ENCODE measurements at places on chromosomes 7 and 10.

DNA sequence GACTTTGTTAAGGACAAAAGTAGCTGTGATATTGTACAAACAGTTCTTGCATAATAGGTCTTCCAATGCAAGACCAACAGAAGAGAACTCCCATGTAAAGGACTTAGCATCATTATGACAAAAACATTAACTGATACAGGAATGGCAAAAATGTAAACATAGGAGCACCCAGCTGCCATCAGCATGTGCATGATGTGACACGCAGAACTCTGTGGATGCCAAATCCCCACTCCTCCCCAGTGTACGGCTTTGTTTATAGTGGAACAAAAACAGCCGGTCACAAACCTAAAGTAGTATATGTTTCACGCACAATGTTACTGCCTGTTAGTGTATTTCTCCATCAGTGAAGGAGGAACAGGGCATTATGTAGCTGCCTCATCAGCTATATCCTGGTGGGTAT, 316.0 kb upstream of the AOAH start:
- DNase-seq = no peak

- no peak for DNase-seq
Observed at GRCh38 chr7:128934361-128935341, 3.1 kb upstream of the IRF5 start.

GRCh38 chr7:116582164-116582732, 57.4 kb downstream of the CAV1 start:
- DNase-seq = no peak

GRCh38 chr10:33919244-33919643, 584.8 kb upstream of the NRP1 start:
- no peak for DNase-seq

- DNase-seq = no peak
Observed at GRCh38 chr10:44908066-44908749, 2.9 kb upstream of the TMEM72 start.

DNA sequence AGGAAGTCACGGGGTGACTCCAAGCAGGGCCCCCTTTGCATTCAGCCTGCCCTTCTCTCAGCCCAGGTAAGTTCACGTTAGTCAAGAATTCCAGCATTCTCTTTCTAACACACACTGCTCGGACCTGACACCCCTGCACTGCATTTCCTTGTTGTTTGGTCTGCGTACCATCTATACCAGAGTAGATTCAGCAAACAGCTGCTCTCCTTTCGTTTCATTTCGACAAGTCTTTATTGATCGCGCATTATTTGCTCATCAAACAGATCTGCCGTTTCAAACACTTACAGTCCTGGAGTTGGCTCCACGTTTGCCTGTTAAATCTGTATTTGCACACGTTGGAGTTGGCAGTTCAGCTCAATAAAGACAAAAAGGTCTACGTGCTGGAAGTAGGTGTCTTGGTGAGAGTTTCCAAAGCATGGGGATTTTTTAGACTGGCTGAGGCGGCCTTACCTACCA, 495.1 kb downstream of the RPS24 start:
- no peak for DNase-seq

DNA sequence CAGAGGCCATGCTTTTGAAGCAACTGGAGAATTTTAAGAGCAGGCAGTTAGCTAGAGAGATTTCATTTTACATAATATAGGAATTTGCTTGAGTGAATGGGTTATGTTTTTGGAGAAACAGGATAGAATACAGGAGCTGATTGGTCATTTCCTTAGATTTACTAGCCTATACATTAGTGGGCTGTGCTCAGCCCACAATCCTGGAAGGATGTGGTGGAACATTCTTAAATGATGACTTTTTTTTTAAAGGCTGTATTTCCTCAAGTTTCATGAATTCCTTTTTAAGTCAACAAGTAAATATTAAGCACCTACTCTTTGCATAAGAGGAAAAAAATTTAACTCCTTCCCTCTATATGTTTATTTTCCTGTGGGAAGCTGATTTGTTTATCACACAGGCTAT, 314.4 kb upstream of the BMPER start:
- no peak for DNase-seq

- no peak for DNase-seq
Observed at GRCh38 chr10:121481180-121481579, 117.1 kb downstream of the FGFR2 start.

GRCh38 chr7:35722054-35722849, 27.3 kb upstream of the HERPUD2 start:
- no peak for DNase-seq

GRCh38 chr7:25444991-25445390, 216.7 kb upstream of the NPVF start:
- no peak for DNase-seq

DNA sequence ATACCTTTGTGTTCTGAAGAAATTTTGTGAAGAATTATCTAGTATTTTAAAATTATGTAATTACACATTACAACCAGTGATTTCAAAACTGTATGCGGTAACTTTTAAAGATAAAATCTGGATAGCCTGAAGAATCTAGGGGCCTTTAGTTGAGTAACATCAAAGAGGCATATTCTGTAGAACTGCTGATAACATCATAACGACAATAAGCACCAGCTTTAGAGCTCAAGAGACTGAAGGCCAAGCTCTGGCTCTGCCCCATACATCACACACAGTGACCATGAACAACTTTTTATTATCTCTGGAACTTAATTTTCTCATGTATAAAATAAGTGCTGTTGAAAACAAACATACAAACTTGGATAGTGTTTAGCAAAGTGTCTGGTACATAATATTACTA, 121.1 kb upstream of the RHOBTB1 start:
- no peak for DNase-seq

GRCh38 chr10:73812657-73813056, 1.3 kb upstream of the NDST2 start:
- DNase-seq = no peak

DNA sequence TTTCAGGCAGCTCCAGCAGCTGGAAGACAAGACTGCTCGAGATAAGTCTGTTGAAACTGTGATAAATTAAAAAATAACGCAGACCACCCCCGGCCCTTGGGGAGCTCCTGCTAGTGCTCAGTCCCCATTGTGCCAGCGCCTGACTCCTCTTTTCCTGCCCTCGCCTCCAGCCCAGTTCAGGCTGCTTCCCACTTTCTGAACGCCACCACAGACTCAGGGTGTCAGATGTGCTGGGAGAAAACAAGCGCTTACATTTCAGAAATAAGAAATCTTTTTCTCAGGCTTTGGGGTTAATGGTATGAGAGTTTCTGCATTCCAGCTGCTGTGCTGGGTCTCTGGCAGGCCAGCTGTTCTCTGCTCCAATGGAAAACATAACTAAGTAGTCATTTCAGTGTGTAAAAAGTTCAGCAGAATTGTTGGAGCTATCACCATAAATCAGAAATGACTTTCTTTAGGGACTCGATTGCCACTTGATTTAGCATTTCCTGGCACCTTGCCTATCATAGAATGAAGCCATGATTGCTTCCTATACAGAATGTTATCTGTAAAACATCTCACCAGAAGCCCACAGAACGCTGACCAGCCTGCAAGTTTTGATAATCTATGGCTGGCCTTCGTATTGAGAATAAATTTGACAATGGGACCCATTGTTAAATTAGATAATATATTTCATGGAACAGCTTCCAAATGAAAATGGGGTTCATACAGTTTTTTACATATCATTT, 257.0 kb upstream of the ZNF32 start:
- DNase-seq = no peak

- no peak for DNase-seq
Observed at GRCh38 chr10:4310172-4310571, 515.8 kb upstream of the AKR1E2 start.

DNA sequence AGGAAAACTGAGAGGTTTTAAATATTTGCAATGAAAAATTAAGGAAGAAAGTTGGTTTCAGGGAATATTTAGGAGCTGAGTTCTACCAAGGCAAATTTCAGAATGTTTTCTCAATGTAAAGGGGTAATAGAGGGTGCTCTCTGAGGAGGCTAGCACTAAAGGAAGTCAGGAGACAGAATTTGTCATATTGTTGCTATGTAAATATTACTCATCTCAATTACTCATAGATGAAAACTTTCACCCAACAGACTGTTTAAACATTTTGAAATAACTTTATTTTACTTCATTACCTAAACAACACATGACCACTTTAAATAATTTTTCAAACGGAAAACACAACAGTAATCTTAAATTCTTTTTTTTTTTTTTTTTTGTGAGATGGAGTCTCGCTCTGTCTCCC, 274.8 kb upstream of the NRG3 start:
- no peak for DNase-seq
